ENCODE measurements at places on chromosomes 2 and 18. TPM values are rescaled to one million over a fixed set of nuclear protein-coding genes. Genes with fewer than 3 reads are reported as not detected.

The WNT10A gene
- total RNA-seq = not detected

The RPRM gene
- not detected for total RNA-seq

The WDR35 gene
- 23.0 TPM for total RNA-seq

The GALR1 gene
- not detected for total RNA-seq

The PXDN gene
- total RNA-seq = 347 TPM

The SERPINB4 gene
- total RNA-seq = not detected

The ALKAL2 gene
- total RNA-seq = 0.22 TPM

The ALPG gene
- not detected for total RNA-seq

The FASTKD1 gene
- total RNA-seq = 21.4 TPM

The KCNS3 gene
- 1.2 TPM for total RNA-seq

The GKN2 gene
- not detected for total RNA-seq

The CDKL4 gene
- 3.7 TPM for total RNA-seq

The DPP10 gene
- not detected for total RNA-seq

The GULP1 gene
- 114 TPM for total RNA-seq

The CHRNG gene
- not detected for total RNA-seq

The CSRNP3 gene
- 0.13 TPM for total RNA-seq

The TMEM178A gene
- total RNA-seq = 1.7 TPM

The RGPD5 gene
- total RNA-seq = 61.6 TPM

The DSC1 gene
- not detected for total RNA-seq

The STK39 gene
- 18.3 TPM for total RNA-seq

The KLHL14 gene
- not detected for total RNA-seq

The ACADL gene
- total RNA-seq = 0.65 TPM

The CYP27C1 gene
- 2.4 TPM for total RNA-seq

The LIPG gene
- total RNA-seq = 0.32 TPM

The IL36G gene
- not detected for total RNA-seq

The ING5 gene
- 11.8 TPM for total RNA-seq

The SCTR gene
- total RNA-seq = not detected

The MC5R gene
- total RNA-seq = not detected

The C2orf80 gene
- total RNA-seq = not detected

The TNFRSF11A gene
- total RNA-seq = under 0.01 TPM

The RASGRP3 gene
- 0.39 TPM for total RNA-seq

The WDSUB1 gene
- 10.1 TPM for total RNA-seq

The PLEKHH2 gene
- total RNA-seq = 27.0 TPM

The ASB1 gene
- 12.6 TPM for total RNA-seq

The FKBP7 gene
- 48.2 TPM for total RNA-seq

The SERPINB2 gene
- total RNA-seq = not detected

The PPP1R1C gene
- 2.2 TPM for total RNA-seq

The SLC23A3 gene
- total RNA-seq = 2.2 TPM

The NOL4 gene
- total RNA-seq = not detected

The ERICH2 gene
- 0.43 TPM for total RNA-seq

The ANKRD53 gene
- total RNA-seq = 0.39 TPM

The GPAT2 gene
- total RNA-seq = 0.76 TPM

The PRKD3 gene
- total RNA-seq = 69.0 TPM

The GPR39 gene
- total RNA-seq = 1.3 TPM

The NT5DC4 gene
- not detected for total RNA-seq

The AGFG1 gene
- 80.1 TPM for total RNA-seq

The TMEM17 gene
- total RNA-seq = 3.4 TPM

The TSPYL6 gene
- total RNA-seq = under 0.01 TPM

The CNTNAP5 gene
- not detected for total RNA-seq

The TDRD15 gene
- total RNA-seq = under 0.01 TPM

The EML6 gene
- 0.39 TPM for total RNA-seq

The CYP26B1 gene
- total RNA-seq = 0.52 TPM

All from articular chondrocyte of knee joint (primary cell).